GM23248 (cell line): ENCODE measurements at places on chromosomes 11 and 22. TPM values are rescaled to one million over a fixed set of nuclear protein-coding genes. Genes with fewer than 3 reads are reported as not detected.

DNA sequence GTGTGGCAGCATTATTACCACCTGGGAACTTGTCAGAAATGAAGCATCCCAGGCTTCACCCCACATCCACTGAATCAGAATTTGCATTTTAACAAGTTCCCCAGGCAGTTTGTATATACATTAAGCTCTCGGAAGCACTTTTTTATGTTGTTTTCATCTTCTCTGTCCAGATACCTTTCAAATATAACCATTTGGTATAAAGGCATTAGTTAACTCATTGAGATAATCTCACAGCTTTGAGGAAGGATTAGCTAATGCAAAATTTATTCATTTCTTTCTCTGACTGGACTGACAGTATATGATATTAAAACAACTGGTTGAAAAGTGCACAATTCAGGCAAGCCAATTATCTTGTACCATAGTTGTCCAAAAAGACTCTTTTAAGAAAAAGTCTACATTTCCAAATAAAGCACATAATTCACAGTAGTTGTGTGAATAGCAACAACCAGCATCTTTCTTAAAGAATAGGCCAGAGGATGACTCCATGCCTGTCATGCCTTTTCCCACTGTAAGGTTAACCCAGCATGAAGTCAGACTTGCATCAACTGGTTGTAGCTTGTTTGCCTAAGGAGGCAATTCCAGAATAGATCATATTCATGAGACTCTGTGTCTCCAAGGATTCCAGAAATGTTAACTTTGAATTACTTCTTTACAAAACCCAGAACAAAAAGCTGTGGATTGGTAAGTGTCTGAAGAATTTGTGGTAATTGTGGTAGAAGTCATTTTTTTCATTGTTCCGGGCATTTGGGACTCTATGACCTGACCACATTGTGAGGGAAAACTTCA, 254.3 kb upstream of the SESN3 start:
- peak; percentile 87 for DNase-seq
- H3K4me1 ChIP-seq, result peaks cover 33% of the 10 kb centered on the region
- no peaks in the 10 kb centered on the region for H3K27me3 ChIP-seq
- no peaks in the 10 kb centered on the region for H3K36me3 ChIP-seq
- peak overlapping the region; percentile 52 for H3K27ac ChIP-seq

DNA sequence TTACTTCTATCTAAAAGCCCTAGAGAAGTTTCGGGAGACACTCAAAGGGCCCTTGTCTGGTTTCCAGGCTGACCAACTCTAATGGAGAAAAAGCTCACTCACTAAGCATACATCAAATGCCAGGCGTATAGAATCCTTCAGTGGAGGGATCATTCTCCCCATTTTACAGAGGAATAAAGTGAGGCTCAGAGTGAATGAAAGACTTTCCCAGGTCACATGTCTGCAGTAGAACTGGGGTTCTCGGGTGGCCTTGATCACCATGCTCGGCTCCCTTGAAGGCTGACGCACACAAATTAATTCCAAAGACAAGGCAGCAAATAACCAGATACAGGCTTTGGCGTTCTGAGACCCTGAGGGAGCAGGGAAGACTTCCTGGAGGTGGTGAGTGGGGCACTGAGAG, 60.0 kb downstream of the THAP12 start:
- no peaks in the 10 kb centered on the region for H3K4me1 ChIP-seq
- H3K4me3 ChIP-seq, result no peak overlapping the region
- H3K36me3 ChIP-seq, result no peaks in the 10 kb centered on the region
- peaks cover 9% of the 10 kb centered on the region; the same call in 1 of the 2 replicates for H3K27me3 ChIP-seq
- DNase-seq, result no peak

- no peak overlapping the region for H3K4me3 ChIP-seq
- peaks cover 34% of the 10 kb centered on the region for H3K4me1 ChIP-seq
- DNase-seq, result peak; percentile 87
- peak overlapping the region; percentile 83 for H3K27ac ChIP-seq
- H3K27me3 ChIP-seq, result no peaks in the 10 kb centered on the region; the same call in 1 of the 2 replicates
Measured at GRCh38 chr11:45022294-45023064, 71.8 kb upstream of the TP53I11 start.

DNA sequence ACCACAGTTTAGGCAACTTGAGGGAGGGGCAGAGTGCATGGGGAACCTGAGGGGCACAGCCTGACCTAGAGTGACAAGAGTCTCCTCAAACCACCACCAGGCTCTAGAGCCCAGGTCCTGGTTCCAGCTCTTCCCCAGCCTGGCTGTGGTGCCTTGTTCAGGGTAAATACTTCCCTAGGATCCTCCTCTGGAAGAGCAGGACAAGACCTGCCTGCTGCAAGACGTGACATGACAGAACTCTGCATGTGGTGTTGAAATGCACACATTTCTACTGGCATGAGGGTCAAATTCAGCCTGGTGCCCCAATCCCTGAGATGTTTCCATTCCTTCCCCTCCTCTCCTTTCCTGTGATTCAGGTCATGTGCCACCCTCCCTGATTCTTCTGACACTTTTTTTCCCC, 3.3 kb downstream of the SEC14L2 start:
- peaks cover 34% of the 10 kb centered on the region for H3K4me1 ChIP-seq
- no peak for DNase-seq
- H3K4me3 ChIP-seq, result no peak overlapping the region
- no peak overlapping the region for H3K27ac ChIP-seq

DNA sequence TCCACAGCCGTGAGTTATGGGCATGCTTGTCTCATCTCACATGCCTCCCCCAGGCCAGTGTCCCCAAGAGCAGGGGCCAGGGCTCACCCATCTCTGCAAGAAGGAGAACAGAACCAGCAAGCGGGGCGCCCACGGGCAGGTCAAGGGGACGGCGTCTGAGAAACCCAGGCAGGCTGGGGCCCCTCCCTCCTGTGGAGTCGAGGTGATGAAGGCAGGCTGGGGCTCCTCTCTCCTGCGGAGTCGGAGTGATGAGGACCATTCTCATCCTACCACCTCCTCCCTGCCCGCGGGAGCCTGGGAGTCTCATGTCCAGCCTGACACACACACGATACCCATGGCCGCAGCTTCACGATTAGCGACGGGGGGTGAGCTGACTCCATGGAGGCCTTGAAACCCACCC, 141.9 kb downstream of the CTTN start:
- H3K27me3 ChIP-seq, result no peaks in the 10 kb centered on the region
- H3K4me3 ChIP-seq, result no peak overlapping the region
- no peaks in the 10 kb centered on the region for H3K36me3 ChIP-seq
- no peak for DNase-seq

- H3K27me3 ChIP-seq, result peaks cover 53% of the 10 kb centered on the region
- no peak overlapping the region for H3K4me3 ChIP-seq
- no peaks in the 10 kb centered on the region for H3K4me1 ChIP-seq
- no peaks in the 10 kb centered on the region for H3K36me3 ChIP-seq
Measured at GRCh38 chr22:26406118-26406517, 22.9 kb upstream of the ASPHD2 start.

KCNE3 gene
- 0.11 TPM in 1 of 2 replicates, not detected in the other for total RNA-seq

INPP5J gene
- 0.13 TPM in 1 of 2 replicates, not detected in the other for total RNA-seq

GRCh38 chr11:134607963-134608750, 196.1 kb upstream of the B3GAT1 start:
- no peaks in the 10 kb centered on the region for H3K27me3 ChIP-seq
- no peak for DNase-seq
- no peak overlapping the region for H3K27ac ChIP-seq
- no peak overlapping the region for H3K4me3 ChIP-seq
- no peaks in the 10 kb centered on the region for H3K4me1 ChIP-seq

SLC22A6 gene
- not detected in 2 replicates for total RNA-seq

GRCh38 chr11:12177739-12178338, 67.4 kb downstream of the MICAL2 start:
- no peaks in the 10 kb centered on the region for H3K27me3 ChIP-seq
- peak overlapping the region; percentile 96 for H3K27ac ChIP-seq
- peaks cover 67% of the 10 kb centered on the region for H3K4me1 ChIP-seq
- no peak overlapping the region for H3K4me3 ChIP-seq
- DNase-seq, result no peak
- no peaks in the 10 kb centered on the region for H3K36me3 ChIP-seq

DNA sequence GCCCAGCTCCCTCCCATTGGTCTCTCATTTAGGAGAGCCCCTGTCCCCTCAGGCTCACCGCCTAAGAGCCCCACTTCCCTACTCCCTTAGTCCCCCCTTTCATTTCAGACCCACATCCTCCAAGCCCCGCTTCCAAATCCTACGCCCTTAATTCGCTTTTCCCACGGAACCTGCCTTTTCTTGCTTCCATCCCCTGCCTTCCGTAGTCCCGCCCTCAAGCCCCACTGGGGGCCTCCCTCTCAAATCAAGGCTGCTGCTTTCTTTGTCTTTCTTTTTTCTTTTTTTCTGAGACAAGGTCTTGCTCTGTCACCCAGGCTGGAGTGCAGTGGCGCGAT, 396 bp downstream of the CCDC157 start:
- H3K4me1 ChIP-seq, result peaks cover 17% of the 10 kb centered on the region; the same call in 1 of the 2 replicates
- H3K27ac ChIP-seq, result peak overlapping the region; percentile 82
- peak overlapping the region; percentile 85 for H3K4me3 ChIP-seq
- no peaks in the 10 kb centered on the region for H3K27me3 ChIP-seq

GRCh38 chr11:111379602-111380136, 594 bp upstream of the POU2AF1 start:
- no peaks in the 10 kb centered on the region for H3K36me3 ChIP-seq
- H3K27me3 ChIP-seq, result peaks cover 4% of the 10 kb centered on the region; the same call in 1 of the 2 replicates

TEX54 gene
- not detected in 2 replicates for total RNA-seq

DNA sequence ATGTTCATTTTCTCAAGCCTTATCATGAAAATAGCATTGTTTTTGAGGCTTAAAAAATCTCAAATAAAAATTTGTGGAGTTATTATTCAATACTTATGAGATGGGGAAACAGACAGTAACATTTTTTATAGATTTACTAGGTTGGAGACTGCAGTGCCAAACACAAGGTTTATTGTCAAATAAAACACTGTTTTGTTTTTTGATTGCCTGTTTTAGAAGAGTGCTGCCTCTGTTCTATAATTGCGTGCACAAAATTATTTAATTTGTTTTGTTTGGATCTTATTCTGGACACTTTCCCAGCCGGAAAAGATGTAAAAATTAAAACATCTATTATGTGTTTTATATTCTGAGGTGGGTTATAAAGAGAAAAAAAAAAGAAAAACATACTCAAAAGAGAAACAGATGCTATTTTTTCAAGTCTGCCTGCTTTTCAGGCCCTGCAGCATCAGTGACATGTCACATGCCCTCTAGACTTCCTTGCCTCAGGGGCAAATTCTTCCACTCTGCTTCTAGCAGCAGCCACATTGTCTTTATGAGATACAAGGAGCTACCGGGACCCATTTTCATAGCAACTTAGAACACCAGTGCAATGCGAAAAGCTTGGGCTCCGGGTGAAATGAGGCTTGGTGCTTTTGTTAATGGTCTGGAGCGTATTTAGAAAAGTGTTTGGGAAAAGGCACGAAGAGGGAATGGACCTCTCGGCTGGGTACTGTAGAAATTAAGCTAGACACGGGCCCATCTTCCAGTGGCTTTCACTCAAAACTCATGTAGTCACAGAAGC, 77.5 kb downstream of the EFCAB6 start:
- no peaks in the 10 kb centered on the region for H3K36me3 ChIP-seq
- H3K27ac ChIP-seq, result no peak overlapping the region
- no peaks in the 10 kb centered on the region for H3K27me3 ChIP-seq
- H3K4me3 ChIP-seq, result no peak overlapping the region
- DNase-seq, result no peak
